ENCODE measurements at places on chromosomes 6 and 20.

DNA sequence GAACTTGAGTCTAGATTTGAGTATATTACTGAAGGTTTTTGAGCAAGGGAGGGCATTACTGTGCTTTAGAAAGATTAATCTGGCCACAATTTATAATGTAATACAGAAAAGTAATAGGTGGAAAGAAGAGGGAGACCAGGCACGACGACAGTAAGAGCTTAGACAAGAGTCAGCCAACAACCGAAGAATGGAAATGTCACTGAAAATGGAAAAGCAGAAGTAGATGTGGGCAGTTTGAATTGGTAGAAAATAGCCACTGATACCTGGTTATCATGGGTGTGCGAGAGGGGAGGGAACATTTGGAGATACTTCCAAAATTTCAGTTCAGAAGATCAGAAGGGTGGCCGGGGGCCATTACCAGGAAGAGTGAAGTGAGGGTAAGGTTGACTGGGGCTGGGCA, 339.1 kb downstream of the UTRN start:
- no peak for DNase-seq

GRCh38 chr6:116088946-116089345, 11.7 kb upstream of the NT5DC1 start:
- no peak for DNase-seq

DNA sequence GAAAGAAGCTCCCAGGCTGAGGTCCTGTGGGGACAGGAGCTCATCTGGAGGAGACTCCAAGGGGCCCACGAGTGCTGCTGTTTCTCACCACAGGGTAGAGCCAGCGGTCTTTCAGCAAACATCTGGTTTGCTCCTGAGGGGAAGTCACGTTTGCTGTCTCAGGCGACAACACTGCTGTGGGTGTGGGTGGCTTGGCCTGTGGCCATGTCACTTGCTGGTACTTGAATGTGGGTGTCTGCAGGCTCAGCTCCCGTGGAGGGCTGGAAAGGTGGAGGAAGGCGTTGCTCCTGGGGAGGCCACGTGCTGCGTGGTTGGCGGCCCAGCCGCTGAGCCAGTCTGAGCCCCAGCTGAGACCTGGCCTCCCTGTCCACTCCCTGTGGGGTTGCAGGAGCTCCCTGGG, 52.8 kb upstream of the MPC1 start:
- no peak for DNase-seq

DNA sequence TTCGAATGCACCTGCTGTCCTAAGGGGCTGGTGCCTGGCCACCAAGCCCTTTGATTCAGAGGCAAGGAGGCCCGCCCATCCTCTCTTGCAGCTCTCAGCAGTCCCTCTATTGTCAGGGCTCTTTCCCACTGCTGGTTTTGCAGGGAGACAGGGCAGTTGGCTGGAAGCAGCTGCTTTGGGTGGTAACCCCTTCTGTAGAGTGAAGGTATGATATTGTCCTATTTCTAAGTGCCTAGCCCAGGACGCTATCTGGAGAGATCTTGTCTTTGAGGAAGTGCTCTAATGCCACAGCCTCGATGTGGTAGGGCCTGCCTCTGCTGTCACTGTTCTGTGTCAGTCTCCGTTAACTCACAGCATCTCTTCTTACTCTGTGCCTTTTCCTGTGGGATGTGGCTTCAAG, 5.6 kb downstream of the PLCG1 start:
- DNase-seq: no peak

DNA sequence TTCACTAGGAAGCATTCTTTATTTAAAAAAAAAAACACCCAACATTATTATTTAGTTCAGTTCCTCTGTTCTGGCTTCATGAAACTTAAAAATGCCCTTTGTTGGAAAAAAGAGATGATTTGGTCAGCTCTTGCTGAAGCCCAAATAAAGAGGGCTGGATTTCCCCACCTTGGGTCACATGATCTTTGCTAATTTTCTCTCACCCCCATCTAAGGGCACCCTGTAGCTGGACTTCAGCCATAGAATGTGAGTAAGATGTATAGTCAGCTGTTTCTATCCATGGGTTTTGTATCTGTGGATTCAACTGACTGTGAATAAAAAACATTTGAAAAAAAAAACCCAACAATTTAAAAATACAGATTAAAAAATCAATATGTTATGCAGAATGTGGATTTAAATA, 213.9 kb upstream of the SULF2 start:
- no peak for DNase-seq

DNA sequence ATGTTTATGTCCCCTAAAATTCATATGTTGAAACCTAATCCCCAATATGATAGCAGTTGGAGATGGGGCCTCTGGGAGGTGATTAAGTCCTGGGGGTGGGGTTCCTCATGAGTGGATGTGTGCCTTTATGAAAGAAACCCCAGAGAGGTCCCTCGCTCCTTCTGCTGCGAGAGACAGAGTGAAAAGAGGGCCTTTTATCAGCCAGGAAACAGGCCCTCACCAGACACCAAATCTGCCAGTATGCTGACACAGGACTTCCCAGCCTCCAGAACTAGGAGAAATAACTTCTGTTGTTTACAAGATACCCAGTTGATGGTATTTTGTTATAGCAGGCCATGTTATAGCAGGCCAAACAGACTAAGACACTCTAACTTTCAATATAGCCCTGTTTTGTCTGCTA, 100.9 kb upstream of the NFATC2 start:
- no peak for DNase-seq

DNA sequence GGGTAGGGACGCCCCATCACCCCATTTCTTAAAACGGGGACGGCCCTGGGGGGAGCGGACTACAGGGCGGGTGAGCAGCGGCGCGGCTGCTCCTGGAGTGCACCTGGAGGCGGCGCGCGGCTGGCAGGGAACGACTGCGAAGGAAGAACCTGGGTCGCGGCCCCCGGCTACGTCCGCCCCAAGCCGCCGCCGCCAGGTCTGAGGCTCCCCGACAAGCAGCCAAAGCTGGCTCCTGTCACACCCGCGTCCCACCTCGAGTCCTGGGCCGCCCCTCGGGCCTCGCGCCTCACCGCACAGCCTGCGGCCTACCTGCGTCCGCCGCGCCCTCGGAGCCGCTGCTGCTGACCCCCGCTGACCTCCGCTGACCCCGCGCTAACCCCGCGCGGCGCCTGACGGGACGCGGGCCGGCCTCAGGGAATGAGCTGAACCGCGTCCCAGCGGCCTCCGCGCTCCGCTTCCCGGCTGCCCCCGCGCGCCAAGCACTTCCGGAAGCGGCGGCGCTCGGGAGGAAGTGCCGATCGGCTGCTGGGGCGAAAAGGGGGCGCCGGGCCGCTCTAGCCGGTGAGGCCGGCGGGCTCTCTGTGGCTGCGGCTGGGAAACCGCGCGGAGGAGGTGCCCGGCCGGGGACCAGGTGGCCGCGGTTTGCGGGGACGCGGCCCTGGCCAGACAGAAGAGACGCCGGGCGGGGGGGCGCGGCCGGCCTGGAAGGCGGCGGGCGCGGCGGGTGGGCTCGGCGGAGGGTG, at the start of the genes ARFRP1 and ZGPAT:
Gene ARFRP1 (minus strand): TSS at position 419 of the 743 bp plus-strand sequence. CDS start 885 bp downstream, outside the sequence.
Gene ZGPAT (plus strand): TSS at position 482 of the 743 bp plus-strand sequence. CDS start 542 bp downstream, outside the sequence.
- no peak for DNase-seq

DNA sequence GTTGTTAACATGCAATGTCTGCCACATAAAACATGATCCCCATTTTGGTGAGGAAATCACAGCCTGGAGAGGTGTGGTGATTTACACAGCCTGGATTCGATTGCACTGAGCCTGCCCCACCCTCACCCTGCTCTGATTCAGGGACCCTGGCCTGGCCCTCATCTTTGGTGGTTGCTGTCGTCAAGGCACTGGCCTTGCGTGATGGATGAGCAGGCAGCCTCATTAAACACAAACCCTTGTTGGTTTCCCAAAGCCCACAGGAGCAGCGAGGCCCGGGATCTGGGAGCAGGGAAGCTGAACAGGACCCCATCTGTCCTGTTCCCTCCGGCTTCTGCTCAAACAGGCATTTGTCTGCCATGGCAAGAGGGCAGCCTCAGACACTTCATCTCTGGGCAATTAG, 70.8 kb downstream of the CHMP4B start:
- no peak for DNase-seq

GRCh38 chr6:15048367-15048766, 197.5 kb upstream of the JARID2 start:
- no peak for DNase-seq

DNA sequence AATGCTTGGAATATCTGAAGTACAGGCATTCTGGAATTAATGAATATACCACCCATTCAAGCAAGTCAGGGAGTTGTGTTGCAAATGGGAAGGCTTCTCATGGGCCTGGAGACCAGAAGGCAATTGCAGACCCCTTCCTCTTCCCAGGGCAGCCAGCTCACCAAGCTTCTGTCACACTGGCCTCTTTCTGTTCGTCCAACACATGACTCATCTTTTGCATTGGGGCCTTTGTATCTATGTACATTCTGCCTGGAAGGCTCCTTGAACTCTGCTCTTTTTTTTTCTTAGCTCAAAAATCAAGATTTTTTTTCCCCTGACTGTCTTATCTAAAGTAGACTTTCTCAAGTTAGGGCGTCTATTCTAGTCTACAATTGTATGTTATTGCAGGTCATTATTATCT, 132.9 kb upstream of the MYLIP start:
- DNase-seq: no peak

- no peak for DNase-seq
Measured at GRCh38 chr20:16491294-16491905, 81.8 kb downstream of the KIF16B start.

Data from keratinocyte (primary cell).